ENCODE measurements at places on chromosomes 3 and 15. TPM values are rescaled to one million over a fixed set of nuclear protein-coding genes. Genes with fewer than 3 reads are reported as not detected.
A peak's percentile ranks its signal among the peaks of the same experiment; 100 is the strongest.

DNA sequence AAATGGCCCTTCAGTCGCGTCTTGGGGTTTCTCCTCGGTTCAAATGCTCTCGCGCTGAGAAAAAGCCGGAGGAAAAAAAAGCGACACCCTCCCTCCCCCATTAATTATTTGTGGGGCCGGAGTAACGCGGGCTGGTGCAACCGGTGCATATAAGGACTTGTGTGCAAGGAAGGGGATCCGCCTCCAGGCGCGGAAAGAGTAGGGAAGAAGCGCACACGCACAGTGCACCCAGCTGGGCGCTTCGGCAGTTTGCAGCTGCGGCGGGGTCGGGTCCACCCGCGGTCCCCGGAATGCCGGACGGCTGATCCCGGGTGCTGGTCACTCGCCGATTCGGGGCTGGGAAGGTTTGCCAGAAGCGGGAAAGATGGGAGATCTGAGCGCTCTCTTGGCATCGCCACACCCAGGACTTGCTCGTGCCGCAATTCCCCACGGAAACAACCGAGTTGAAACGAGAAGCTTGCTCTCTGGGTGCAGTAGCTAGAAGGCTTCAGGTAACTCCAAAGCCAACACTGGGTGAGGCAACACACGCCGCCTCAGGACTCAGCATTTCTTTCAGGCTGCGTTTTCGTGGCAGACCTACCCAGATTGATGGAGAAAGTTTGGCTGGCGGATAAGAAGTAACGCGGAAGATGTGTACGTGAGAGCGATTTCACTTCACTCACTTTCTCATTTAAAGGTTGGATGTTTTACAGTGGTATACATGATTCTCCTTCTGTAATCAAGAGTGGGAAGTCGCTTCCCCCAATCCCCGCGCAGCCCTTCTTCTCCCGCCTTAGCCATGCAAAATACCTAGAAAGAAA, 720 bp upstream of the TNIK start:
- H3K4me1 ChIP-seq = peaks cover 4% of the 10 kb centered on the region
- no peaks in the 10 kb centered on the region for H3K36me3 ChIP-seq
- peak overlapping the region; percentile 72 for H3K4me3 ChIP-seq
- no peaks in the 10 kb centered on the region for H3K27me3 ChIP-seq
- peak overlapping the region; percentile 42 for H3K27ac ChIP-seq
- peak; percentile 56 for DNase-seq

DNA sequence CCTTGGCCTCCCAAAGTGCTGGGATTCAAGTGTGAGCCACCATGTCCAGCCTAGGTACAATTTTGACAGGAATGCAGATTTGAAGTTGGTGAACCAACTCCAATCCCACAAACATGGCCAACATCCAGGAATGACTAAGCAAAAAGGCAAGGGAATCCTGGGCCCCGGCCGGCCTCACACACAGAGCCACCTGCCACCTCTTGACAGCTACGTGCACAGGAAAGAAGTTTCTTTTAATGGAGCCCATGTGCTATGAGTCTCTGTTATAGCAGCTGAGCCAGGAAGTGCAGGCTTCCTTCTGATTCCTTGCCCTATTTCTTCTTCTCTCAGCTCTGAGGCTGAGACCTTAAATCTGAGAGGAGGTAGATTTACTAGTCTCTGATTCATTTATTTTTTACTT, 8.8 kb downstream of the TMEM40 start:
- DNase-seq = peak; percentile 72
- H3K27ac ChIP-seq = no peak overlapping the region
- H3K4me3 ChIP-seq = no peak overlapping the region
- H3K27me3 ChIP-seq = no peaks in the 10 kb centered on the region
- H3K4me1 ChIP-seq = peaks cover 9% of the 10 kb centered on the region
- H3K36me3 ChIP-seq = no peaks in the 10 kb centered on the region

- no peak overlapping the region for H3K4me3 ChIP-seq
- H3K27me3 ChIP-seq = no peaks in the 10 kb centered on the region
- H3K27ac ChIP-seq = no peak overlapping the region
- DNase-seq = no peak
Observed at GRCh38 chr15:54364961-54365360, 386.7 kb downstream of the UNC13C start.

- H3K36me3 ChIP-seq = no peaks in the 10 kb centered on the region
- DNase-seq = no peak
- no peaks in the 10 kb centered on the region for H3K27me3 ChIP-seq
- no peak overlapping the region for H3K27ac ChIP-seq
- H3K4me1 ChIP-seq = no peaks in the 10 kb centered on the region
- H3K4me3 ChIP-seq = no peak overlapping the region
Observed at GRCh38 chr3:54932606-54933005, 4.7 kb upstream of the LRTM1 start.

GRCh38 chr3:129723558-129724324, 117.3 kb upstream of the PLXND1 start:
- no peaks in the 10 kb centered on the region for H3K27me3 ChIP-seq
- H3K4me1 ChIP-seq = peaks cover 28% of the 10 kb centered on the region
- peak overlapping the region; percentile 74 for H3K27ac ChIP-seq
- no peaks in the 10 kb centered on the region for H3K36me3 ChIP-seq

DNA sequence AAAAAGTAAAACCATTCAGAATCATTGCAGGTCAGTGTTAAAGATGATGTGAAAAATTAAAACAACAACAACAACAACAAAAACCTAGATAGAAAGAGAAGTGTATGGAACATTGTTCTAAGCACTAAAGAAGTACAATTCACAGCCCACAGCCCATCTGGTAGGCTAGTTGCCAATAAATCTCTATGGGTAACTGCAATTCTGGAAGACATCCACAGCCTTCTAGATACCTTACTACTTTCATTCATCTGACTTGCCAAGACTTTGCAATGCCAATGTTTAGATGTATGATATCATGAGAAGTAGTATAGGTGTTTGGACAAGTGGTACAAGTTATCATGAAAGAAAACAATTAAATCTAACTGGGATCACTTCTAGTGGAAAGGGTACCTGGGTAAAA, 198.6 kb downstream of the VGLL3 start:
- no peak overlapping the region for H3K4me3 ChIP-seq
- no peaks in the 10 kb centered on the region for H3K27me3 ChIP-seq
- no peak overlapping the region for H3K27ac ChIP-seq
- H3K36me3 ChIP-seq = no peaks in the 10 kb centered on the region
- H3K4me1 ChIP-seq = no peaks in the 10 kb centered on the region
- no peak for DNase-seq

GRCh38 chr3:182814419-182815062, 21.2 kb downstream of the ATP11B start:
- no peaks in the 10 kb centered on the region for H3K27me3 ChIP-seq
- no peaks in the 10 kb centered on the region for H3K36me3 ChIP-seq
- H3K4me1 ChIP-seq = no peaks in the 10 kb centered on the region
- H3K27ac ChIP-seq = no peak overlapping the region
- peak; percentile 25 for DNase-seq
- no peak overlapping the region for H3K4me3 ChIP-seq

The ADGRG7 gene
- not detected for total RNA-seq

The ACTC1 gene
- 0.11 TPM for total RNA-seq

The GADL1 gene
- total RNA-seq = not detected

The PPP2R3A gene
- total RNA-seq = 15.3 TPM

The AQP9 gene
- total RNA-seq = 1.6 TPM

The MGA gene
- total RNA-seq = 107 TPM

The MME gene
- total RNA-seq = 9.1 TPM
